ENCODE measurements at places on chromosomes 13 and 19.

GRCh38 chr13:112245179-112245724, 130.9 kb upstream of the SPACA7 start:
- no peak for DNase-seq

GRCh38 chr19:37907735-37908455, 887 bp downstream of the SIPA1L3 start:
- no peak for DNase-seq

DNA sequence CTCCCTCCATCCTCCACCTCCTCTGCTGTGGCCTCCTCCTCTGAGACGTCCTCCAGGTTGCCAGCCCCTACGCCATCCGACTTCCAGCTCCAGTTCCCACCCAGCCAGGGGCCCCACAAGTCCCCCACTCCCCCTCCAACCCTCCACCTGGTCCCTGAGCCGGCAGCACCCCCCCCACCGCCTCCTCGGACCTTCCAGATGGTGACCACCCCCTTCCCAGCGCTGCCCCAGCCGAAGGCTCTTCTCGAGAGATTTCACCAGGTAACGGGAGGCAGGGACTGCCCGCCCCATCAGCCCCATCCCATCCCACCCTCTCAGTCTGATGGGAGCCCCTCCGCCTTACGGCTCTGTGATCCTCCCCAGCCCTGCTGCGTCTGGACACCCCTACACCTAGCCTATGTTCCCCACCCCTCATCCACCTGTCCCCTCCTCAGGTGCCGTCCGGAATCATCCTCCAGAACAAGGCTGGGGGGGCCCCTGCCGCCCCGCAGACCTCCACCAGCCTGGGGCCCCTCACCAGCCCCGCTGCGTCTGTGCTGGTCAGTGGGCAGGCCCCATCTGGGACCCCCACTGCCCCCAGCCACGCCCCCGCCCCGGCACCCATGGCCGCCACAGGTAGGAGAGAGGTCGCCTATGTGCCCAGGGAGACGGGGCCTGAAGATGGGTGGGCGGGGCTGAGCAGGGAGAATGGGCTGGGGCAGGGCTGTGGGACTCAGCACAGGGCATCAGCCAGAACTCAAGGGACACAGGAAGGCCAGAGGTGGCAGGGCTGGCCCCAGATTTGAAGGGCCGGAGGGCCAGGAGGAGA, 18.6 kb upstream of the EHD2 start:
- no peak for DNase-seq

GRCh38 chr19:12564016-12564664, 12.9 kb upstream of the ZNF564 start:
- DNase-seq = peak; percentile 91

DNA sequence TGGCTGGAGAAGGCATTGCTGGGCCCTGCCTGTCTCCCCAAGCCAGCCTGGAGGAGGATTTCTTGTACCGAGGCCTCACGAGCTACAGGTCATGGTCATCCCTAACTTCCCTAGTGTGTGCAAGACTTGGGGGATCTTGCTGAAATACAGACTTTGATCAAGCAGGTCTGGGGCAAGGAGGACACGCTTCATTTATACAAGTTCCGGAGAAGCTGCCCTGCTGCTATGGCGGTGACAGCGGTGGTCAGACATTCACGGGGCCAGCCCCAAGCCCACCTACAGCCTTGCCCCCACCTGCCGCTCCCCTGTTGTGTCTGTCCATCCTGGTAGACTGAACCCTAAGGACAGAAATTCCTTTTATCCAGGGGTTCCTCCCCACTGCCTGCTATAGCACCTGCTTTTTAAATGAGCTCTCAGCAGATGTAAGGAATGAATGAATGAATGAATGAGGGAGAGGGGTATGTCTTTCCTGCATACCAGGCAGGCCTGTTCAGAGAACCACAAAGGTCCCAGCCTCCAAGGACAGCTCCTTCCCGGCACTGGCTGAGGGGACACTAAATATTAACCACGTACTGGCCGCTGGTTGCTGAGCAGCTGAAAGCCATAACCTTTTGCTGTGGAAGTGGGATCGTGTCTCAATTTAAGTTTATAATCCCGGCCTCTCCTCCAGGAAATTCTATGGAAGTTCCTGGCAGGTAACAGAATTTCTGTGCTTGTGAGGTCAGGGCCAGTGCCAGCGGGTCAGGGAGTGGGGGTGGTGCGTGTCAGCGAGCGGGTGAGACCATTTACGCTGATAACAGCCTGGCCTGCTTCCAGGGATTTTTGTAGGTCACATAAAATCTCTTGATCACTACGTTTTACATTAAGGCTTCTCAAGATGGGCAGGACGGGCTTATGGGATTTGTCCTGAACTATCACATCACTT, 27.1 kb downstream of the TSSK6 start:
- no peak for DNase-seq
